ENCODE measurements at places on chromosomes 1 and 21.

DNA sequence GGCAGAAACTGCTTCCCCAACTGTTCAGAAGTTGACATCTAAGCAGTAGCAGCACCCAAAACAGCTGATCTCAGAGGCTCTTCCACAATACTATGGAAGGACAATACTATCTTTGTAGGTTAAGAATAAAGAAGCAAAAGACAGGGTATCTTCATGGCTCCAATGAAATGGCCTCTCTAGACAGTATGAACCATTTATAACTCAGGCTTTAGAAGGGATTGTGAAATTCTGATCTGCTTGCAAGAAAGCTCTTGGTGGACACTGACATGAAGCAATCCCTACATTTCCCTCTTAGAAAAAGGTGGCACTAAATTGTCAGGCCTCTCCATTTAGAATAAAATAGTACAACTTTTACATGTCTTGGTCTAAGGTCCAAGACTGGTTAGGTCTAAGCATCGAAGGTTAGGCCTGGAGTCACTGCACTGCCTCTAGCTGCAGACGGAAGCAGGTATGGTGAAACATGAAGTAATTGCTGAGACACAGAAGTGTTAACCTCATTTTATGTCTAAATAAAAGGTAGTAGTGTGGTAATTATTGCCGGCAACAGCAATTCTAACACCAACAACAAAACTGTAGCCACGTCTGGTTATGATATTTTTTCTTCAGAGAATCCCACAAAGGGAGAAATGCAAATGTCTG is 50.6 kb upstream of the HP1BP3 start:
- no peak for DNase-seq

- no peak for DNase-seq
These were observed 19.8 kb downstream of the ZBTB17 start for GRCh38 chr1:15956150-15956549.

DNA sequence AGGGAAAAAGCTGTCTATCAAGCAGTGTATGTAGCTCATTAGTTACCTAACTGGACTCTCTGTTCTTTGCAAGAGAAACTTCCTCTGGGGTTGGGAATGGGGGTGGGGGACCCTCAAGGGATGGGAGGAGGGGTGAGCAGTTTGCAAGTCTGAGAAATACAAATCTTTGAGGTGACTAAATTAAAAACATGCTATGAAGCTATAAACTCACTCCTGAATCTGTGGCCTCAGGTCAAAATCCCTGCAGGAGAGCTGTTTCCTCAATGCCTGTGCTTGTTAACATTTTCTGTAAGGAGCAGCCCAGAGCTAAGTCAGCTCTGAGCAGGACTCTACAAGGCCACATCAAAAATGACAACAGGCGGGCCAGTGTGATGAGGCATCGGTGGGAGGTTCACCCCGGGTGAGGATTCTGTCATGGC is 32.8 kb upstream of the PTPRC start:
- DNase-seq = no peak

GRCh38 chr1:99731384-99731783 is 35.1 kb downstream of the FRRS1 start:
- DNase-seq = no peak

- DNase-seq = no peak
These were observed 19.4 kb downstream of the LPGAT1 start for GRCh38 chr1:211811126-211811525.

DNA sequence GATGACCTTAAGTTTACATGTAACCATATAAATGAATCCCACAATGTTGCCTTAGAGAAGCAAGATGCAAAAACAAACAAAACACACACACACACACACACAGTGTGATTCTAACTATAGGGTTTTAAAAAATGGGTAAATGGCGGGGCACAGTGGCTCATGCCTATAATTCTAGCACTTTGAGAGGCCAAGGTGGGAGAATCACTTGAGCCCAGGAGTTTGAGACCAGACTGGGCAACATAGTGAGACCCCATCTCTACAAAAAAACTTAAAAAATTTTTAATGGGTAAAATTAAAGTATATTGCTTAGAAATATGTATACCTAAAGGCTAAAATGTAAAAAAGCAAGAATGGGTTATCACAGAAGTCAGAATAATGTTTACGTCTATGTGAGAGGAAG is 15.8 kb downstream of the KMO start:
- no peak for DNase-seq

DNA sequence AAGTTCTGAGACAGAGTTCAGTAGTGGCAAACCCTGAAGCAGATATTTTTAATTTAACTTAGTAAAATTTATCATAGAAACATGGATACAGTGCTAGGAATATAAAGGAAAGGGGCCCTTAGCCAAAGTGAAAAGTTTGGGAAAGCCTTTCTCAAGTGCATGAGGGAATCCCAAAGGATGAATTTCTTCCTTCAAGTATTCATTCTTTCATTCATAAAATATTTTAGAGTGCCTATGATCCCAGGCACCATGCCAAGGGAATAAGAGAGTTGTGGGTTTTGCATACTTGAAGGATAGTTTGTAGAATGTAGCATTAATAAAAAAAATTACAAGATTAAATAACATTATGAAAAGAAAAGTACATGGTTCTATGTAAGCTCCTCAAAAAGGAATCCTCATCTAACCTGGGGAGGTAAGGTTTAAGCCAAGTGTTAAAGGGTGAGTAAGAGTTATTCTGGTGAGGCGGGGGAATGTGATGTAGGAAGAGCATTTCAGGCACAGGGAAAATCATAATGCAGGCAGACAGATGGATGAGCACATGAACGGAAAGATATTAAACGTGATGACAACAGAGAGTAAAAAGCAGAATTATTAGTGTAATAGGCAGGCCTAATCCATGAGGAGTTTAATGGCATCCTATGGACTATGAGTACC is 40.4 kb upstream of the NTNG1 start:
- DNase-seq = no peak

- DNase-seq = peak; percentile 82
These were observed 2.3 kb upstream of the BSND start for GRCh38 chr1:54996359-54996868.

DNA sequence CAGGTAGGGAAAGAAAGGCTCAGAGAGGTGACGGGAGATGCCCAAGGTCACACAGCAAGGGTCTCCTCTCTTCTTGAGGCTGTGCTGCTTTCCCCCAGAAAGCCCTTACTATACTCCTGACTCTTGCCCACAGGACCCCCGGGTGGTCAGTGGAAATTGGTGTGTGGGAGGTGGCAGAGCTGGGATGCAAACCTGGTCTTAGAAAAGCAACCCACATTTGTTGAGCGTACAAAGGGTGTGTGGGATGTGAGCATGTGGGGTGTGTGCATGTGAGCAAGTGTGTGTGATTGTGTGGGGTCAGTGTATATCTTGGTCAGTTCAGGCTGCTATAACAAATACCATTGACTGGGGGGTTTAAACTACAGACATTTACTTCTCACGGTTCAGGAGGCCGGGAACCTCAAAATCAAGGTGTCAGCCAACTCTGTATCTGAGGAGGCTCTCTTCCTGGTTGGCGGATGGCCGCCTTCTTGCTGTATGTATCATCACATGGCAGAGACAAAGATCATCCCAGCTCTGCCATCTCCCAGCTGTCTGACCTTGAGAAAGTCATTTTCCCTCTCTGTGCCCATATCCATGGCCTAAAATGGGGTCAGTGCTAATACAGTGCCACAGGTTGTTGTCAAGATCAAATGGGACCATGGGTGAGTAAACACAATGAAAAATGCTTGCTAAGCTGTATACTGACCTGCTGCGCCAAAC is 268.5 kb downstream of the PTPRU start:
- no peak for DNase-seq

DNA sequence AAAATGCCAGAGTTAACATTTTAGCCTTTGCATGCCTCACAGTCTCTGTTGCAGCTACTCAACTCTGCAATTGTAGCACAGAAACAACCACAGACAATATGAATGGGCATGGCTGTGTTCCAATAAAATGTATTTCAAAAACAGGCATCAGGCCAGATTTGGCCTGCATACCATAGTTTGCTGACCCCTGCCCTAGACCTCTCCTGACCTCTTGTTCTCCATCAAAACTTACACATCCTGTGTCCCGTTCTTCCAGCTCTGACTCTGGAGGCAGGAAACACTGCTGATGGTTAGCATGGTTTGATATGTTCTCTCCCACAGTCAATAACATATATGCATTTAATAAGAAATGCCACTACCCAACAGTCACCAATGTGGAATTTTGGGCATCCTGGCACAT is 138.6 kb downstream of the LMX1A start:
- DNase-seq = no peak

DNA sequence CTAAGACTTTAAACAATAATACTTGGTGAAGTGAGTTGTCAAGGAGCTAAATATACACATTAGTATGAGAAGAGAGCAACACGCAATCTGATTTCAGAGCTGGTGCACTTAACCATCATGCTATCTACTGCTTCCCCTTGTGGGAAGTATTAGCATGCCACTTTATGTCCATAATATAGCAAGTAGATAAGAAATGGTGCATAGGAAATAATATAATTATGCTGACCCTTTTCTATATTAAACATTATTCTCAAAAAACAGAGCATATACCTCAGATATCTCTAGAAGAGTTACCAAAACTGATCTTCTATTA is 63.4 kb downstream of the MAGI3 start:
- DNase-seq = no peak

GRCh38 chr1:208829595-208829994 is 585.4 kb upstream of the PLXNA2 start:
- DNase-seq = no peak

- no peak for DNase-seq
These were observed 57.7 kb downstream of the DDR2 start for GRCh38 chr1:162689745-162690671.

- no peak for DNase-seq
These were observed 114.2 kb downstream of the FCRL5 start for GRCh38 chr1:157438146-157438545.

DNA sequence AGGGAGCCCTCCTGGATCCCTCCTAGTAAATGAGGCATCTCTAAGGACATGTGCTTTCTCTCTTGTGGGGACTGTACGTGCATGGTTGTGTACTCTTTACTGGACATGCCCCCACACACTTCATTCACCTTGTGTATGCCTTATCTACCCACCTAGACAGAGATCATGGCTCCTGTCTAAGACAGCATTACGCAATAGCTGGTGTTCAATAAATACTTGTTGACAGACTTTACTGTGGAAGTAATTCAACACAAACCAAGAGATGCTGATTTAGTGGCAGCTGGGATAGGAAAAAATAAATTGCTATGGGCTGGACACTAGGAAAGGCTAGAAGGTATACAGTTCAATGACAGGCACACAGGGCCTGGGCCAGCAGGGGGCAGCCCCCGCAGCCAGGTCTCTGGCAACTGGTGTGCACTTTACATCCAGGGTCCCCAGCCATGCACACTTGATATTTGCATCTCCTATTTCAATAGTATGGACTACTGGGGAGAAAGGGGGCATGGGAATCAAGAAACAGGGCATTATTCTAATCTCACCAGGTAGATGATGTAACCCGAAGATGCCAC is 24.2 kb downstream of the TRABD2B start:
- no peak for DNase-seq

DNA sequence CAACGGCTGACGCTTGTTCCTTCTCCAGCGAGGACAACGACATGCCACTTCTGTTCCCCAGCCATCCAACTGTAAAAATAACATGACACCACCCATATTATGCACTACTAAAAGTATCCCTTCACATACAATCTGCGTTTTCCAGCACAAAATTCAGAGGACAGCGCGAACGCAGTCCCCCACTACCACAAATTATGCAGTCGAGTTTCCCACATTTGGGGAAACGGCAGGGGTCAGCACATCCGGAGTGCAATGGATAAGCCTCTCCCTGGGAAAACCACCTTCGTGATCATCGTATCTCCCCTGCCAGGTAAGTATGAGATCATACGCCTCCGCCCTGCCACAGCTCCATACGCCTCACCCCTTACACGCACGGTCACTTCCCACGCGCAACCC is 120.9 kb downstream of the PPIAL4G start:
- DNase-seq = no peak
